CD4-positive, alpha-beta T cell treated with Interleukin-2 at 100 ng/mL for 4 hours (primary cell): ENCODE measurements at places on chromosomes 3 and 15.

DNA sequence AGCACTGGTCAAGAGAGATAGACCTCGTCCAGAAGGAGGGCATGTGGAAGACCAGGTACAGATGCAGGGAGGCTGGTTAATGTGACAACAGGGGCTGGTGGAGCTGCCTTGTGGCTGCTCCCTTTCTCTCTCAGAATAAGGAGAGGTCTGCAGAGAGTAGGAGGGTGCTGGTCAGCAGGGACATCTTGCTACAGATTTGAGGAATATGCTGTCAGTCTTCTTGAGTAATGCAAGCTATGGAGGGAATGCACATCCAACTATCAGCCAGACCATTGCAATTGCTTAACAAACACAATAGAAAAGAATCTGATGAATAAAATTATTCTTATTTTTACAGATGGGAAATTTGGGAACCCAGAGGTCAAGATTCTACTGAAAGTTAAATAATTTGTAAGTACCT, 20.3 kb upstream of the SIAH2 start:
- no peak for DNase-seq

- no peak for DNase-seq
Measured at GRCh38 chr3:192675958-192676649, 51.2 kb downstream of the FGF12 start.

- peak; percentile 93 for DNase-seq
Measured at GRCh38 chr15:34342737-34343575, at the start of the genes NOP10 and NUTM1. Gene NOP10, minus strand, starts transcription at chr15:34343136. Its CDS starts 63 bp downstream, at chr15:34343073. Gene NUTM1, plus strand, starts transcription at chr15:34343315. Its CDS starts 382 bp downstream, at chr15:34343697.

DNA sequence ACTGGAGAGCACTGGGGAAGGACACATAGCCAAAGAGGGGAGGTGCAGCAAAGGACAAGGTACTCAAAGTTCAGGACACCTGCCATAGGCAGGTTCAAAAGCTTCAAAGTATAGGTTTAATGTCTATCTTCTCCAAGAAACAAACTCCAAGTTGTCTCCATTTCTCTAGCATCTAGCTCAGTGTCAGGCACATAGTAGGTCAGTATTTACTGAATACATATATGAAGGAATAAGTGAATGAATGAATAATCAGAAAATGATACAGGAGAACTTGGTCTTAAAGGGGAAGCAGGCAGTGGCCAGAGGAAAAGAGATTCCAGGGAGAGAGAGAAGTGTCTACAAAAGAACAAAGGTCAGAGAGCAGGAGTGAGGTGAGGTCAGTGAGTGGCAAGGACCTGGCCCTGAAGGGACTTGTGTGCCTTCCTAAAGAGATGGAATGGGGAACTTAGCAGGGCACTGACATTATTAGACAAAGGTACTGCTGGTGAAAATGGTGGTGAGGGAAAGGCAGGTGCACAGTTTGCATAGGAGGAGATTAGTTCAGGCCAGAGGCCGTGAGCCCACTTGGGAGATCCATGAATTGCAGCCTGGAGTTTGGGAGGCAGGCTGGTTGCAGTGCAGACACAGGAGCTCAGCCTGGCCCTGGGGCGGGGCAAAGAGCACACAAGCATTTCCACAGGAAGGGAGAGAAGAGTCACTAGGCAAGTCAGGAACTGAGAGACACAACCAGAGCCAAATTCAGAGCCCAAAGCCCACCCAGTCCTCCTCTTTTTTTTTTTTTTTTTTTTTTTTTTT, 21.4 kb downstream of the TBC1D2B start:
- no peak for DNase-seq

GRCh38 chr3:188157971-188158370, 4.0 kb downstream of the LPP start:
- DNase-seq, result no peak

- no peak for DNase-seq
Measured at GRCh38 chr3:143167969-143168854, 48.6 kb downstream of the CHST2 start.

- DNase-seq, result no peak
Measured at GRCh38 chr3:190346541-190346940, 24.3 kb upstream of the CLDN1 start.

GRCh38 chr15:64182859-64183370, 20.1 kb upstream of the PPIB start:
- no peak for DNase-seq

DNA sequence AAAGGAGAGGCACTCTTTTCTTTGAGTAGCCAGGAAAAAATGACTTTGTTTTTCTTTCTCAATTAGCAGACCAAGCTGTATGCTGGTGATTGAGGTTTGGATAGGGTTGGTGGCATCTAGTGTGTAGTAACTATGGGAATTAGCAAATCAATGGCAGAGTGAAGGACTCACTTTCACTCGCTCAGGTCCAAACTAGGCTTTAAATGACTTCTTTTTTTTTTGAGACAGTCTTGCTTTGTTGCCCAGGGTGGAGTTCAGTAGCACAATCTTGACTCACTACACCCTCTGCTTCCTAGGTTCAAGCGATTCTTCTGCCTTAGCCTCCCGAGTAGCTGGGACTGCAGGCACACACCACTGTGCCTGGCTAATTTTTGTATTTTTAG, 35.9 kb downstream of the PRKCI start:
- DNase-seq, result no peak

- no peak for DNase-seq
Measured at GRCh38 chr15:50880651-50881114, 27.8 kb upstream of the AP4E1 start.

DNA sequence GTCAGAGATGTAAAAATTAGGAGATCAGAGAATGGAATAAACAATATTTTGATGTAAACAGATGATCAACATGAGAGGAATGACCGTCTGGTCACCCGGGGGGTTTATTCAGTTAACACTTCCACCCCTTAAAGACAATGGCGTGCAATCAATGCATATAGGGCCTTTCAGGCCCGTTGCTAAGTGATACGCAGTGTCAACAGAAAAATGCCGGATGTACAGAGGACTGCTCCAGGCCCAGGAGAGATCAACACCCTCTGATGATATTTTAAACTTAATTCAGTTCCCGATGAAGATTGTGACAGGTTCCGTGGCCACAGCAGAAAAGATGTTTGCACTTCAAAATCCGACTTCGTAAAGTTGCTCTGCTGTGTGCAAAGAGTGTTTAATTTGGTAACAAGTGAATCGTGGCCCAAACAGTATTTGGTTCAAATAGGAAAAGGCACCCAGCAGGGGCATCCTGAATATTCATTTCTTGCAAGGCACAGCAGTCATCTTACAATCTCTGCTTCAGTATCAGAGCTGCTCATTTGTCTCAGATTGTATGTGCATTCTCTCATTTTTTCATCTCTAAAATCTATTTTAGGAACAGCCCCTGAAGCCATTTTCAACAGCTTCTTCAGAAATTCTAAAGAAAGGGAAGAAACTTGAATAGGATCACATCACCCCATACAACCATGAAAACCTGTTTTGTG, 72.6 kb downstream of the FOXB1 start:
- DNase-seq, result no peak

DNA sequence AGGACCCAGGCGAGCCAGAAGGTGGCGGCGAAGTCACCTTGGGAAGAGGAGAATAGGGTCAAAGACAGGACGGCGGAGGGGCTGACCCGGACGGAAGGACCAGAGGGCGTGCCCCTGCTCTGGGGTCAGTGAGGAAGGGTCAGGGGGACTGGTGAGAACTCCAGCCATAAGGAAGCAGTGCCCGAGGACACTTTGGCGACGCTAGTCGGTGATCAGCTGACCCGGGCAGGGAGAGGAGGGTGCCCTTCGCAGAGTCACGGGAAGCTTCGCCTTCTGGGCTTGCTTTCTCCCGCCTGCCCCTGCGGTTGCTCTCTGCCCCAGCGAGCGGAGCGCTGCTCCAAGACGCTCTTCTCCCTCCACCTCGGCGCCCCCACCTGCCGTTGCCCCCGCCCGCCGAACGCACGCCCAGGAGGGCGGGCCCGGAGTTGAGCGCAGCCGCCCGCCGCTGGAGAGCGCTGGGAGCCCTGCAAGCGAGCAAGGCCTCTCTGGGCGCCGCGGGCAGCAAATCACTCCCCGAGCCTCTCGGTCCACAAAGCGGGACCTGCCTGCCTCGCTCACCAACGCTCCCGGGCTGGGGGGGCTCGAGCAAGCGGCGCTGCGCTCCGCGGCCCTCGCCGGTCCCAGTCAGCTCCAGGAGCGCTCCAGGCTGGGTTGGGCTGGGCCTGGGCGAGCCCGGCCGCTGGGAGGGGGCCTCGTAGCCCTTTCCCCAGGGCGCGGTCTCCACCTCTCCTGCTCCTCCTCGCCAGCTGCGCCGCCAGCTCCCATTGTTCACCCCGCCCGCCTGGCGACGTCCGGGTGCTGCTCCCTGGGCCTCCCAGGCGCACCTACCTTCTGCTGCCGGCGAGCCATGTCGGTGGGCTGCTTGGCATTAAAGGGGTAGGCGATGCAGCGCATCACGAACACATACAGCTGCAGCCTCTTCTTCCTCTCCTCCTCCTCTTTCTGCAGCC, 1.2 kb downstream of the CADPS start:
- DNase-seq, result no peak

DNA sequence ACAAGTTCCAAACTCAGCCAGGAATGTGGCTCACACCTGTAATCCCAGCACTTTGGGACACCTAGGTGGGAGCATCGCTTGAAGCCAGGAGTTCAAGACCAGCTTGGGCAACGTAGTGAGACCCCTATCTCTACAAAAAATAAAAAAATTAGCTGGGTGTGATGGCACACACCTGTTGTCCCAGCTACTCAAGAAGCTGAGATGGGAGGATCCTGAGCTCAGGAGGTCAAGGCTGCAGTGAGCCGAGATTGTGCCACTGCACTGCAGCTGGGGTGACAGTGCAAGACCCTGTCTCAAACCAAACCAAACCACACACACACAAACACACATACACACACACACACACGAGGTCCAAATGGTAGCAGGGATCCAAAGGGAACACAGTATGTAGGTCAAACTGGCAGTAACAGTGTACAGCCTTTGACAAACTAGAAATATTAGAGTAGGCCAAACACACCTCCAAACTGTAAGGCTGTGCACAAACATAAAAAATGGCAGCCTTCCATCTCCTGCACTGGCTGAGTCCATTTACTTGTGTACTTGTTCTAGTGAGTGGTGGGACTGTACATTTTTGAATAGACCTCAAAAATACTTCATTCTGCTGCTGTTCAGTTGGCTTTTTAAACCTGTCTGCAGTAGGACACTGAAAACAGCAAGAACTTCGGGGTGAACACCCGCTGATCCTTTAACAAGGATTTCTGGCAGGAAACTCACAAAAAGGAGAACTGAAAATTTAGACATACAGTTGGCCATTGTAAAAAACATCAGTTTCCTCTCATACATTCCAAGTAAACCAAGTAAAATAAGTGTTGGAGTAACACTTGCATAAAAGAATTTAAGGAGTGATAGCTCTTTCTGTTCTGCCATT, 33.6 kb downstream of the INTS14 start:
- DNase-seq, result no peak

- no peak for DNase-seq
Measured at GRCh38 chr3:39327053-39327745, 2.3 kb upstream of the CCR8 start.

DNA sequence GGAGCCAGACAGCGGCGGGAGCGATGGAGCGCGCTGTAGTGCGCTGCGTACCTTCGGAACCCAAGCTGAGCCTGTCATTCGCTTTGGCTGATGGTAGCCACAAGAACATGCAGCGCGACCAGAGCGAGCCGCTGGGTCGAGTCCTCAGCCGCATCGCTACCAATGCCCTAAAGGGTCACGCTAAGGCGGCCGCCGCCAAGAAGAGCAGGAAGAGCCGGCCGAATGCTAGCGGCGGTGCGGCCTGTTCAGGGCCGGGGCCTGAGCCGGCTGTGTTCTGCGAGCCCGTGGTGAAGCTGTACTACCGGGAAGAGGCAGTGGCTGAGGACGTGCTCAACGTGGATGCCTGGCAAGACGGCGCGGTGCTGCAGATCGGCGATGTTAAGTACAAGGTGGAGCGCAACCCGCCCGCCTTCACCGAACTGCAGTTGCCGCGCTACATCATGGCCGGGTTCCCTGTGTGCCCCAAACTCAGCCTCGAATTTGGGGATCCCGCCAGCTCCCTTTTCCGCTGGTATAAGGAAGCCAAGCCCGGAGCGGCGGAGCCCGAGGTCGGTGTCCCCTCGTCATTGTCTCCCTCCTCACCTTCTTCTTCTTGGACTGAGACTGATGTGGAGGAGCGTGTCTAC, 498 bp downstream of the PDE12 start:
- peak; percentile 24 for DNase-seq

DNA sequence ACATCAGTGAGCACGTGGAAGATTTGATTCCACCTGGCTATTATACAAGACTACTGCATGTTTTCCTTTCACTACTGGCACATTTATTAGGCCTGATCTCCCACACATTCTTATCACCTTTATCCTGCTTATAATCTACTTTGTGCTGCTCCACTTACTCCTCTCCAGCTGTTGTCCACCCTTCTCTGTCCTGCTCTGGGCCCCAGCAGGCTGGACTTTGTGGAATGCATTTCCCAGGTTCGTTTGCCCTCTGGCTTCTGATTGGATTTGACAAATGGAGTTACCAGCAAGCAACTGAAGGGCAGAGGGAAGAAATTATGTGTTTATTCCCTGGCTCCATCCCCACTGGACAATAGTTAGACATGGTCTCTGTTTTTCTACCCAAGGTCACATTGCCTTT, 75.5 kb downstream of the DCLK3 start:
- no peak for DNase-seq

DNA sequence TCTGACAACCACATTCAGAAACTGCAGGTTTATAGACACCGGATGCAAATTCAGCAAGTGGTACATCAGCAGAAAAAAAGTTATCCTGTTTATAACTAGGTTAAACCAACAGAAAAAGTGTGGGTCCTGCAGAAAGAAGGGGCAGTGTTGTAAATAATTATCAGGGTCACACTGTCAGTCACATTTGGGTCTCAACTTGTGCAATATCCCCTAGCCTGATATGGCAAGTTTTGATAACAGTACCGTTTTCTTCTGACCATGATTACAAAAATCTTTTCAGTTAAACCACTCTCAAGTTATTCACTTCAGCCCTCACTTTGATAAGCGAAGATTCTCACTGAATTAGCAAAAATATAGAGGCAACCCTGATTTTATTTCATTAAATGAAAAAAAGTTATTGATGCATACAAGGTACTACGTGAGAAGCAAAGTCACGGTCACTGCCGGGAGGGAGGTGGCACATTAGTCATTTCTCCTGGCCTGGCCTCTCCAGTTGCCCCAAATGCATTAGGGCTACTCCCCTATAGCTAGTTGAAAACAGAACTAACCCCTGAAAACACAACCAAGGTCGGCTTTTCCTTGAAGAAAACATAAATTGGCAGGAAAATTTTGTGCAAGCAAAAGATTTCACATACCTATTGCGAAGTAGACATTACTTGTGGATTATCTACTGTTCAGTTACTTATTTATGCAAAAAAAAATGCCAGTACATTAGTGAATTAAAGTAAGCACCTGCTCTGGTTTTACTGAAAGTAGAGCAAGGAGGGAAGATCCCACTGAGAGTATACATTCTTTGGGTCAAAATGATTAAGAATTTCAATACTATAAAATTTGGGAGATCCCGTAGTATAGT, 28.6 kb downstream of the IL5RA start:
- no peak for DNase-seq

- no peak for DNase-seq
Measured at GRCh38 chr15:51825698-51826097, 3.8 kb upstream of the TMOD3 start.

- DNase-seq, result no peak
Measured at GRCh38 chr3:102354818-102355515, 79.8 kb upstream of the ZPLD1 start.
